Epithelial cell of proximal tubule (primary cell): ENCODE measurements at places on chromosomes 5 and 9.

- DNase-seq, result no peak
These were observed 34.2 kb downstream of the STC2 start for GRCh38 chr5:173293817-173294672.

- no peak for DNase-seq
These were observed 20.4 kb upstream of the PRUNE2 start for GRCh38 chr9:76926324-76926741.

- DNase-seq, result no peak
These were observed 1.5 kb upstream of the STC2 start for GRCh38 chr5:173329491-173330337.

GRCh38 chr5:169580964-169581363 is 2.6 kb upstream of the SPDL1 start:
- no peak for DNase-seq

- no peak for DNase-seq
These were observed 381.1 kb upstream of the ACTBL2 start for GRCh38 chr5:57863661-57864060.

DNA sequence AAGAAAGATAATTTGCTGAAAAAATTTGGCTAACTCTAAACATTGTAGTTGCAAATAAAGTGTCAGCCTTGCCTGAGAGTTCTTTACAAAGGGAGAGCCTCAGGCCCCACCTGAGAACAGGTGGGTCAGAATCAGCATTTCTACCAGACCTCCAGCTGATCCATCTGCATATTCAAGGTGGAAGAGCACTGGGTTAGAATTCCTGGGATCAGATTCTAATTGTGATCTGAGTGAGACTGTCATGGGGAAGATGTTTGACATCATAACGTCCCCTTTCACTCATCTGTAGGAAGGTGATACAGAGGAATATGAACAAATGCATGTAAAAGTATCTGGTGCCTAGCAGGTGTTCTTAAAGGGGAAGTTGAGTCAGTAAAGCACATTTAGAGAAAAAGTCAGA is 54.6 kb downstream of the FBXL7 start:
- no peak for DNase-seq
